T-cell (primary cell): ENCODE measurements at places on chromosomes 6 and 20.

DNA sequence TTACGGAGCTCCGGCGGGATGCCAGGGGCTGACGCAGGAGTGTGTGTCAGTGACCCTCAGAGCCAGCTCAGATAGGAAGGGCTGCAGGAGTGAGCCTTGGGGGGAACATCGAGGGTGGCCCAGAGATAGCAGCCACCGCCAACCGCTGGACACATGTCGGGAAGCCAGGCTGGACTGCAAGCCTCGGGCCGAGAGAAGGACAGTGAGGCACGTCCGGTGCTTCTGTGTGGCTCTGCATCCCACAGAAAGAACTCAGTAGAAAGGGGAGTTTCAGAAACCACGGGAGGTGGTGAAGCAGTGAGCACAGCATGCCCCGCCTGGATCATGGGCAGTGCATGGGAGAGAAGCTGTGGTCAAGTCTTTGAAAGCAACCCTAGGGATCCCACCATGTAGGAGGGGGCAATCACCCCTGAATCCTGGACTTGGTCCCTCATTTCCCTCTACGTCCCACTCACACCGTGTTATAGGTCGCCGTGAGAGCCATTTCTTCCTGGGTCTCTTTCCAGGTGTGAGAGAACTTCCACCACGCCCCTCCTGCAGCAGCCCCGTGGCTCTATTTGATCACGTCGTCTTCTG lies 383.7 kb upstream of the CDH4 start:
- no peaks in the 10 kb centered on the region for H3K4me1 ChIP-seq
- no peak overlapping the region for H3K4me3 ChIP-seq
- H3K36me3 ChIP-seq, result no peaks in the 10 kb centered on the region
- H3K27ac ChIP-seq, result no peak overlapping the region

DNA sequence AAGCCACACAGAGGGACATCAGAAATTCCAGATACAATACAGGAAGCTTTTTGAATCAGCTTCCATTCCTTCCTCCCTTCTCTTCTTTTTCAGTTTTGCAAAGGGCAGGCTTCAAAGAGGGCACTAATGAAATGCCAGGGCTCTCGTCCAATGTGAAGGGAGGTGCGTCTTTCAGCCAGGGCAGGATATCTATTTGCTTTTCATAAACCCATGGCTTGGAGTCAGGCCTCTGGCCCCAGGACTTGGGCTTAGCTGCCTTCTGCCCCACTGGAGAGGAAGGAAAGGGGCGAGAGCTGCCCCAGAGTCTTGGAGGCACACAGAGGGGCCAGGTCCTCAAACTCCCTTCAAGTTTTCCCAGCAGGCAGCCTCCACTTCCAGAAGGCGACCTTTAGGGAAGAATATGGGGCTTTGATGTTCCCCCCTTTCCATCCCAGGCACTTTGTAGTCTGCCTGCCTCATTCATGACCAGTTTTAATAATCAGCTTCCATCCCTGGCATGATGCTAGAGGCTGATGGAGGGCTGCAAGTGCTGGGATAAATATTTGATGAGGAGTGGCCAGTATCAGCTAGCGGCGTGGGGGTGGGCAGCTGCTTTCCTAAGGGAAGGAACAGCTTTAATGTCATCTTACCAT lies 234.8 kb downstream of the NRN1 start:
- no peaks in the 10 kb centered on the region for H3K27me3 ChIP-seq
- H3K27ac ChIP-seq, result no peak overlapping the region
- H3K4me1 ChIP-seq, result no peaks in the 10 kb centered on the region
- no peak overlapping the region for H3K4me3 ChIP-seq

GRCh38 chr6:19812512-19813119 lies 24.6 kb upstream of the ID4 start:
- no peak overlapping the region for H3K27ac ChIP-seq
- H3K4me1 ChIP-seq, result no peaks in the 10 kb centered on the region
- H3K27me3 ChIP-seq, result no peaks in the 10 kb centered on the region
- H3K36me3 ChIP-seq, result no peaks in the 10 kb centered on the region
- H3K4me3 ChIP-seq, result no peak overlapping the region

DNA sequence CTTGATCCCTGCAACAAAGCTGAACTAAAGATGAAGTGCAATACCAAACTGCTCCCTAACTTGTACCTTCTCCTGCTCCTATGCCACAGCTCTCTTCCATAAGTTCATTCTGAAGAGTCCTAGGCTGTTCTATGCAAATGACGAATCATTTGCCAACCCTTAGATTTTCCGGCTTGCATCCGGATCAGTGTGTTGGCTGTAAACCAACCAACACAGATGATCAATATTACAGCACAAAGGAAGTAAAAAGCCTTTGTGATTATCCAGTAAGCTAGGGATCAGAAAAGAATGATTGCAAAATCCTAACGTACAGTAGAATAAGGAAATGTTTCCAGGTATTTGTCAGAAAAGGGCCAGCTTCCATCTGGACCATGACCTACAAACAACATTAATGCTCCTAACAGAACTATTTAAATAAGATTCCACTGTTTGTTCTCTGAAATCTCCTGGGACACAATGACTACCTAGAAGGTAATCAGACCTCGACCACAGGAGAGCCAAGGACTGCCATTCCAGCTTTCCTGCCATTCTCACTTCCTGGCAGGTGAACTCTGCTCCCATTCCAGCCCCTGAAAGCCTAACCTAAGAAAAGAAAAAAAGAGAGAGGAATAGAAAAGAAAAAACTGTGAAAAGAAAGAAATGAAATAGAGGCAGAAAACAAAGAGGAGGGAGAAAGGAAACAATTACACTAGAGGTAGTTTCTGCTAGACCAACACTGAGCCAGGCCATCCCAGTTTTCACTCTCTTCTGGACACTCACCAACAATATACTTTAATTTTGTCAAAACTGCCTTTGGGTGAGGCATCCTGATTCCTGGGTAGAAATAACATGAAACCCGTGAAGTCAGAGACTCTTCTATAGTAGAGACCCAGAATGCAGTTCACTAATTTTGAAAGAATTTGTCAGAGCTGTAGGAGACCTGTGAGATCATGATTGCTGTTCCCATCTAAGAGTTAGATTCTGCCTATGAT lies 19.7 kb downstream of the GMDS start:
- H3K27me3 ChIP-seq, result no peaks in the 10 kb centered on the region
- H3K4me3 ChIP-seq, result no peak overlapping the region
- H3K27ac ChIP-seq, result no peak overlapping the region
- DNase-seq, result no peak
- H3K36me3 ChIP-seq, result no peaks in the 10 kb centered on the region
- H3K4me1 ChIP-seq, result peaks cover 13% of the 10 kb centered on the region

GRCh38 chr6:158018041-158018771 lies 36.5 kb downstream of the SYNJ2 start:
- peaks cover 9% of the 10 kb centered on the region for H3K4me1 ChIP-seq
- DNase-seq, result no peak
- H3K4me3 ChIP-seq, result no peak overlapping the region

- no peak overlapping the region for H3K27ac ChIP-seq
- no peaks in the 10 kb centered on the region for H3K4me1 ChIP-seq
- DNase-seq, result no peak
These were observed 34.6 kb downstream of the QKI start for GRCh38 chr6:163449076-163449475.

- H3K27me3 ChIP-seq, result no peaks in the 10 kb centered on the region
- no peaks in the 10 kb centered on the region for H3K4me1 ChIP-seq
- H3K4me3 ChIP-seq, result no peak overlapping the region
- DNase-seq, result no peak
- no peak overlapping the region for H3K27ac ChIP-seq
These were observed 395.8 kb upstream of the MARCKS start for GRCh38 chr6:113461153-113461932.

DNA sequence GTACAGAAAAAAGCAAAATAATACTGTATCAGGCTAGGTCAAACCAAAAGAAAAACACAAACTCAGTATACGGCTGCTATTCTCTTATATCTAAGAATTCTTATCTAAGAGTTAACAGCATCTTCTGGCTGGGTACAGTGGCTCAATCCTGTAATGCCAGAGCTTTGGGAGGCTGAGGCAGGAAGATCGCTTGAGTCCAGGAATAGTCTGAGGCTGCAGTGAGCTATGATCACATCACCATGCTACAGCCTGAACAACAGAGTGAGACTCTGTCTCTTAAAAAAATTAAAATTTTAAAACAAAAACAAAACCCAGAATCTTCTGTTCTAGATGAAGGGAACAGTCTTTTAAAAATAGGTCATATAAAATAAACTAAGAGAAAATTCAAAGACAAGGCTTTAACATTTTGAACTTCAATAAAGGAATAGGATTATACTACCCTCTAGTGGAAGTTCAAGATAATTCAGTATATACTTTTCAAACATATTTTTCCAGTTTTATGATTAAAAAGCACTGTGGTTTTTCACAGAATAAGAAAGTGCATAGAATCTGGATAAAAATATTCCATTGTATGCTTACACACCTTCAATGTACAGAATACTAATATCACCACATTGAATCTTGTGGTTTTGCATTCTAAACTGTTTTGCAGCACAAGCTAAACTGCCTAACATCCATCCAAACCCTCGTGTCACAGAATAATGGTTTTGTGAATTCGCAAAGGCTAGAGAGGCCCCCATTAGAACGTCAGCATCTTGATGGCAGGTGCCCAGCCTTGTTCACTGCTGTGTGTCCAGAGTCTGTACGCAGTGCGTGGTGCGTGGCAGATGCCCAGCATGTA lies 39.3 kb downstream of the DTNBP1 start:
- no peak overlapping the region for H3K4me3 ChIP-seq
- H3K4me1 ChIP-seq, result peaks cover 6% of the 10 kb centered on the region
- no peak overlapping the region for H3K27ac ChIP-seq
- DNase-seq, result no peak

DNA sequence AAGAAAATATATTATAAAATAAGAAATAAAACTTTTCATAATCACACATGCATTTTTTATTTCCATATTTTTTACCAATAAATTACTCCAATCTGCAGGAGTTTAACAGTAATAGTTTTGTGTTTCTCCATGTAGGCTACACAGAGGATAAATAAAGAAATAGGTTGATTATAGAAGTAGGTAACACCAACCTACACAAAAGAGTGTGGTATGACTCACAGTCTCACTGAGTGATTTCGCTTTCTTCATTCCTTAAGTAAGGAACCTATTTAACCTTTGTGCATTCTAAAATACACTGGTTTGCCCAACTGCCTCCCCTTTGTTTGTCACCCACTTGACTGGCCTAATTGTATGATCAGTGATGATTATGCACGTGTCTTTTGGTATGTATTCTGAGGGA lies 244.2 kb upstream of the RIMS1 start:
- H3K4me1 ChIP-seq, result no peaks in the 10 kb centered on the region
- no peak for DNase-seq
- H3K36me3 ChIP-seq, result no peaks in the 10 kb centered on the region
- no peak overlapping the region for H3K27ac ChIP-seq
- H3K27me3 ChIP-seq, result no peaks in the 10 kb centered on the region
